Head of caudate nucleus (tissue), 42 donors: ENCODE measurements at places on chromosomes 4 and X.
A peak's percentile ranks its signal among the peaks of the same experiment; 100 is the strongest.

- no peak for DNase-seq
Measured at GRCh38 chr4:53693909-53694308, 102.6 kb upstream of the LNX1 start.

- DNase-seq = no peak
Measured at GRCh38 chrX:574251-574650, 56.3 kb upstream of the SHOX start.

- DNase-seq = no peak
Measured at GRCh38 chrX:121987163-121987562, 939.8 kb downstream of the GLUD2 start.

- DNase-seq = no peak
Measured at GRCh38 chr4:102823464-102823863, 3.9 kb downstream of the UBE2D3 start.

- DNase-seq = no peak
Measured at GRCh38 chr4:83129264-83129663, 14.7 kb upstream of the PLAC8 start.

- no peak for DNase-seq
Measured at GRCh38 chr4:78971326-78971725, 32.1 kb upstream of the PAQR3 start.

GRCh38 chr4:66609014-66609413 is 936.3 kb downstream of the CENPC start:
- DNase-seq = no peak

DNA sequence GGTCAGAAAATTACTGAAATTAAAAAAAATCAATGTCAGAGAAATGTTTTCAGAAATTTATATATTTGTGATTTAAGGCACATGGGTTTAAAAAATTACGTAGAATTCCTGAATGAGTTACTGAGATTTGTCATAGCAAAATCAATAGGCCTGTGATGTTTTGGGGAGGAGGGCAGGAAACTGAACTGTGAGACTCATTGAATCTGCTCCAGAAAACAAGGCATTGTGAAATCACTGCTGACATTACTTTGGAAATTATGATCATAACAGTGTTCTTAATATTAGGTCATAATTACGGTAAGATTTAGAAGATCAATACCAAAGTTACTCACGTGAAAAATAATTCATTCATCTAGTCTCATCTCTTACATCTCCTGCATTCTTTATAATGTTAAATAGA is 5.3 kb downstream of the FGF5 start:
- no peak for DNase-seq

- DNase-seq = no peak
Measured at GRCh38 chr4:8503801-8504200, 63.2 kb downstream of the TRMT44 start.

DNA sequence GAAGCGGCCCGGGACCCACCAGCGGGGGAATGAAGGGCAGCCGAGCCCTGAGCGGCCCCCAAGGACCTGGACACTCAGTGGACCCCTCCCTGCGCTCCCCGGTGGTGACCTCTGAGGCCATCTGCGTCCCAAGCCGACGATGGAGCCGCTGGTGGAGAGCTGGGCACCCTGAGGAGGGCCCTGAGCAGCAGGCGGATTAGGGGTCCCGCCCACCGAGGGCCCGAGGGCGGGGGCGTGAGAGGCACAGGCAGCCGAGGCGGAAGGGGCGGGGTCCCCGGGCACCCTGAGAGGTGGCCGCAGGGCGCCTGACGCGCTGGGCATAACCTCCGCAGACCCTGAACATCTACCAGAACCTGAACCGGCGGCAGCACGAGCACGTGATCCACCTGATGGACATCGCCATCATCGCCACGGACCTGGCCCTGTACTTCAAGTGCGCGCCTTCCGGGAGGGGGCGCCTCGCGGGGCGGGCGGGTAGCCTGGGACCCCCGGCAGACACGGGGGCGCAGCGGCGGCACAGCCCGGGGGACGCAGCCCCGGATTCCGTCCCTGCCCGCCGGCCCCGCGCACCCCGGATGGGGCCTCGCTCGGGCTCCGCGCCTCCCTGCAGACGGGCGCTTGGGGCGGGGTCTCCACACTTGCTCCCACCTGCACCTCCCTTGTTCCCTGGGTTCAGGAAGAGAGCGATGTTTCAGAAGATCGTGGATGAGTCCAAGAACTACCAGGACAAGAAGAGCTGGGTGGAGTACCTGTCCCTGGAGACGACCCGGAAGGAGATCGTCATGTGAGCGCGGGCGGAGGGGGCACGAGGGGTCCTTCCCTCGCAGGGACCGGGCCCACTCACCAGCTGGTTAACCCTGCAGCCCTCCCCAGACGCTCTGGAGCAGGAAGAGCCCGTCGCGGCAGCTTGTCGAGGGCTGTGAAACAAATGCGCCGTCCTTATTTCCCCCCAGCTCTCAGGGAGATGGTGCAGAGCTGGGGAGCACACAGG is 10.3 kb downstream of the ATP5ME start:
- DNase-seq = no peak

- DNase-seq = no peak
Measured at GRCh38 chr4:53730031-53730805, 138.9 kb upstream of the LNX1 start.

- DNase-seq = no peak
Measured at GRCh38 chr4:159451006-159451405, 348.1 kb downstream of the RAPGEF2 start.

DNA sequence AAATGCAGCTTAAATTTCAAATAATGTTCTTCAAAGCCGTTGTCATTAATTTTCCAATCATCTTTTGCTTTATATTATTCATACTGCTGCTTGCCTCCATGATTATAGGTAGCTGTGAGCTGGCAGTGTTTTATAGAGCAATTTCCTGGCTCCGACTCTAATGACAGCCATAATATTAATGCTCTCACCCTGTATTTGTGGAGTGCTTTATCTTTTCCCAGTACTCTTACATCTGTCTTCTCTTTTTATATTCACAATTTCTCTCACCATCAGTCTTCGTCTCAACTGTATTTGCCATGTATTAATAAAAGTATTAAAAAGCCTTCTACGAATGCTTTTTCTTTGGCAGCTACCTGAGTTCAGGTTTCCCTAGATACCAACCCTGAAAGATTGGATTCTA is 21.0 kb downstream of the ATXN3L start:
- DNase-seq = no peak

DNA sequence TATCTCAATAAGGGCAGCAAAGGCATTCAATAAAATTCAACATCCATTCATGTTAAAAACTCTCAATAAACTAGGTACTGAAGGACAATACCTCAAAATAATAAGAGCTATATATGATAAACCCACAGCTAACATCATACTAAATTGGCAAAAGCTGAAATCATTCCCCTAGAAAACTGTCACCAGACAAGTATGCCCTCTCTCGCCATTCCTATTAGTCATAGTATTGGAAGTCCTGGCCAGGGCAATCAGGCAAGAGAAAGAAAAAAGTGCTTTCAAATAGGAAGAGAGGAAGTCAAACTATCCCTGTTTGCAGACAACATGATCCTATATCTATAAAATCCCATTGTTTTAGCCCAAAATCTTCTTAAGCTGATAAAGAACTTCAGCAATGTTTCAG is 116.8 kb downstream of the TENT5D start:
- no peak for DNase-seq

- DNase-seq = no peak
Measured at GRCh38 chr4:82989575-82990429, 20.8 kb downstream of the LIN54 start.

- DNase-seq = no peak
Measured at GRCh38 chr4:21898101-21898500, 50.5 kb downstream of the KCNIP4 start.

DNA sequence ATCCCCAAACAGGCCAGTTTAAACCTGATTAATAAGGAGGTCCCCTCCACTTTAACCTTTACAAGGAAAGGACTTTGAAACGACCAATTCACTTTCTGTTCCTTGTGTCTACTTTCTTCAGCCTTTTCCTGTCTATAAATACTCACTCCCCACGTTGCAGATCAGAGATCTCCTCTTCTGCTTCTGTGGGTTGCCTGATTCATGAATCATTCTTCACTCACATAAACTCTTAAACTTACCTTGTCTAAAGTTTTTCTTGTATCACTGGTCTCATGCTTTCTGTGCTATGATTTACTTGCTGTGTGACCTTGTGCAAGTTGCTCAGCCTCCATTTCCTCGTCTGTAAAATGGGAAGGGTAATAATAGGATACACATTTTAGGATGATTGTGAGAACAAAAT is 236.1 kb downstream of the QDPR start:
- DNase-seq = no peak

GRCh38 chr4:89295415-89295927 is 12.1 kb downstream of the GPRIN3 start:
- no peak for DNase-seq

DNA sequence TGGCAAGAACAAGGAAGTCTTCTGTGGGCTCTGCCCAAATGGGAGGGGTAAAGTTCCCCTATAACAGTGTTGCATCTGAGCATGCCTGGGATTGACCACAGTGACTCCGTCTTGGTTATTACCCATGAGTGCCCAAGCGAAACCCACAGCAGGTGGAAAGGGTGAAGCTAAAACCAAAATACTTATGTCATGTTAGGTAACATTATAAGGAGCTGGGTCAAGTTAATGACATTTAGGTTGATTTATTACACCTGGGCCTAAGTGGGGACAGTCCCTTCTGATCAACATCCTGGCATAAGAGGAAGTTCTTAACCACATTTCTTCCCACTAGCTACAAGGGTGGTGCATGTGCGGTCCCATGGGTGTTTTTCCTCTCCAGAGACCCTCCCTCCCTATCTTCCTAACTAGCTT is 1.3 kb upstream of the ZNF732 start:
- no peak for DNase-seq

DNA sequence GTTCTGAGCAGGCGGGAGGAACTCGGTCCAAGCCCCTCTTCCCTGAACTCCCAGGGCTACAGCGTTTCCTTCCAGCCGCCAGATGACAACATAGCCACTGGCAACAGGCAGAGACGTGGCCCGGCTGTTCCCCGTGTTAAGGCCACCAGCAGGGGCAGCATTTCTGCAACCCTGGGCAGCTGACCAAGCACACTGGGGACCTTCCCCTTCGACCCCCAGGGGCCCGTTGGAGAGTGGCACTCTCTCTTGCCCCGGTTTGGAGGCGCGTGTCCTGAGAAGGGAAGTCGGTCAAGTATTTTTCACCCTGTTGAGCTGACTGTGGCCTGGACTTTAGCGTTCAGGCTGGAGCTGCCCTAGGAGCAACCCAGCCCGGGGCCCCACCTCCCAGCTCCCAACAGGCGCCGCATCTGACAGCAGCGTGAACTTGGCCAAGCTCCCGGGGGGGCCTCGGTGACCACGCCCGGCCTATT is 37.6 kb downstream of the ZBTB49 start:
- DNase-seq = peak; percentile 43

DNA sequence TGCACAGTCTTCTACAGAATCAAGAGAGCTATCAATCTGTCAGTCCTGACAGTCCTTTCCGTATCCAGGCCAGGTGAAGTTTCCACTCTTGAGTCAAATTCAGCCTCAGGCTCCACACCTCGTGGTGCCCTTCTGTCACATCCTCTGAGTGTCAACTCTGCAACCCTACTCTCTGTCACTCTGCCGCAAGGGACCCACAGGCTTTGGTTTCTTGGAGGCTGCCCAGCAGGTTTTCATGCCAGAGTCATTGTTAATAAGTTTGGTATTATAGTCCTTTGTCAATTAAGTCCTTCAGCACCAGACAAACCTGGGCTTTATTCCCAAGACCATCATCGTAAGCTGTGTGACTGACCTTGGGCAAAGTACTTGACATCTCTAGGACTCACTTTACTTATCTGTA is 83.4 kb upstream of the KLHL13 start:
- no peak for DNase-seq

DNA sequence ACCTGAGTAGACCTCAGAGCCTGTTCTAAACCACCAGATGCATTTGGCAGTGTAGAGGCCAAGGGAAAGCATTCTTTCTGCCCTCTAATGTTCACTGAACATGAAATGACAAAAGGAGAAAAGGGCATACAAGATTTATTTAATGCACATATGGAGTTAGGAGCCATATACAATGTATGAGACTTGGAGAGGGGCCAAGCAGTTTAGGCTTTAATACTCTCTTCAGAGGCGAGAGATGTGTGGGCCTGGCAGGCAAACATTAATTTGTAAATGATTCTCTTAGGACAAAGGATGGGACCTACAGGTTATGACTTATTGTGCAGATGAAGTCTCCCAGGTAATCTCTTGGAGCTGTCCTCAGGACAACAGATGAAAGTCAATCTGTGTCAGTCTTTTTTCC is 631.9 kb downstream of the ADGRL3 start:
- DNase-seq = no peak

DNA sequence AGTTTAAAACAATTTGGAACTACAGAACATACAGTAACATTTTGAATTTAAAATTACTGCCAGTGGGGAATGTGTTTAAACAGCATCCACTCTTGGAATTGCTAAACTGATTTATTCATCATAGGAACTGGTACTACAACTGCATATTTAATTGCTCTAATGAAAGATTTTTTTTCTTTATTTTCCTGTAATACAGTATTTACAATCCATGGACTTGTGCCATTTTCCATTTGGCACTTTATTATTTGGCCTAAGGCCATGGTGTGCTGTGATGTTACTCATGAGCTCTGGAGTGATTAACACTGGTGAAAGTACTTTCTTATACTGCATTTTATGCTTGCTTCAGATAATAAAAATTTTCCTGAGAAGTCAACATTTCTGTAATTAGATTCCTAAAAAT is 69.7 kb upstream of the NUDT6 start:
- DNase-seq = no peak

DNA sequence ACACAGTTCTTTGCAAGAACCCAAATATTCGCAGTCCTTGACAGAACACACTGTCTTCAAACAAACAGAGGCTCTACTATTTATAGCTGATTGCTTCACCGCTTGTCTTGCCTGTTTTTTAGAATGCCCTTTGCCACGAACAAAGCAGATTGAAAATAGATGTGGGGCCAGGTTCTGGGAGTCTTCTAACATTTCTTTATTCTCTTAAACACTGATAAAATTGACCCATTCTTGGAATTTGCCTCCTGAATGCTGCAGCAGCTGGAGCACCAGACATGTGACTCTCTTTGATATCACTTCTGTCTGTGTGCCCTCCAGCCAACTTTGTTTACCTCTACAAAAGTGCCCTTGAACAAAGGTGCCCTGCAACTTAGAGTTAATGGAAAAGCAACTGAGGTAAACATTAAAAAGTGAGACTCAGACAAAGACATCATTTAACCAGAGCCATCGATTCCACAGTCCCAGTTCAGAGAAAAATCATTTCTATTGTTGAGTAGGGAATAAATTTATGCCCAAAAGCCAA is 64.2 kb upstream of the SPP1 start:
- peak; percentile 18 for DNase-seq
